ENCODE measurements at places on chromosomes 2 and 18.

DNA sequence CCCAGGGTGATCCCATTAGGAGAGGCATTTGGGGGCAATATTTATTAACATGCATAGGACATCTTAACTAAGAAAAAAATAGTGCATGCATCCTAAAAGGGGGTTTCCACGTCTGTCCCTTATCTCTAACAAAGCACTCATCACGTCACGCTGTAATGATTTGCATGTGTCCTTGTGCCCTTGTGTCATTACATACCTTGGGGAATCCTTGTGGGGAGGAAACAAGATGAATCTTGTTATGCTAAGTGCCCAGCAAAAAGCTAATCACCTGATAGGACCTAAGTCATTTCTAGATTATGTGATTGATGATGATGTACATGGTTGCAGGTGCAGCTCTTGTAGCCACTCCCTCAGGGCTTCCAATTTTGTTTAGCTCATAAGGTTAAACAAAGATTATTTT is 250.9 kb downstream of the FBXO15 start:
- no peak for DNase-seq

DNA sequence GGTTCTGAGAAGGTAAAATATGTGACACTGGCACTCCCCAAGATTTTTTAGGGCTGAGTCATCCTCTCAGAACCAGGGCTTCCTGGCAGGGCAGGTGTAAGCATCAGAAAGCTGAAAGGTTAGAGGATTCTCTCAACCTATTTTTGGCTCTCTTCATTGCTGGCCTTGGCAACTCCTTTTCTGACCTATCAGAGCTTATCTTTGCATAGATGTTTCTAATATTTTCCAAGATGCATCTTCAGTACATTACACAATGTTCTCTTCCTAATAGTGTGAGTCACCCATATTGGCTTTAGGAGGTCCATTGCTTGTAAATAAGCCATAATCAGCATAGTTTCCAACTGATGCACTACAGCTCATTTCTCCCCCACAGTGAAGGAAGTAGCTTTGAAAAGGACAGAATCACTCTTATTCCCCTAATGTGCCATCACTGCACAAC is 2008.4 kb upstream of the PIK3C3 start:
- DNase-seq = no peak

- no peak for DNase-seq
Observed at GRCh38 chr2:73262108-73262651, 22.1 kb downstream of the FBXO41 start.

GRCh38 chr2:136111711-136112110 is 6.2 kb downstream of the CXCR4 start:
- DNase-seq = no peak

DNA sequence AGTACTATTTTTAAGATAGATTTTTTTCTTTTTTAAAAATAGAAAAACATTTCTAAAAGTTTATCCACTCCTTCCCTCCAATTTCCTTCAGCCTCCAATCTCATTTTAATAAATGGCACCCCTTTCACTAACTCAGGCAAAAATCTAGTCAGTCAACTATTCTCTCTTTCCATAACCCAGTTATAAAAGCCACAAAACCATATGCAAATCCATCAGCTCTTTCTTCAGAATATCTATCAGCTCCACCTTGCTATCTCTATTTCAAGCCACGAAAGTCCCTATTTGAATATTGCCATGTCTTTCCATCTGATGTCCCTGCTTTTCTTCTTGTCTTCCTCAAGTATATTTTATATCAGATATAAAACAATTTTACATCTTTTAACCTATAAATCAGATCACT is 397.1 kb downstream of the ERBB4 start:
- DNase-seq = no peak

DNA sequence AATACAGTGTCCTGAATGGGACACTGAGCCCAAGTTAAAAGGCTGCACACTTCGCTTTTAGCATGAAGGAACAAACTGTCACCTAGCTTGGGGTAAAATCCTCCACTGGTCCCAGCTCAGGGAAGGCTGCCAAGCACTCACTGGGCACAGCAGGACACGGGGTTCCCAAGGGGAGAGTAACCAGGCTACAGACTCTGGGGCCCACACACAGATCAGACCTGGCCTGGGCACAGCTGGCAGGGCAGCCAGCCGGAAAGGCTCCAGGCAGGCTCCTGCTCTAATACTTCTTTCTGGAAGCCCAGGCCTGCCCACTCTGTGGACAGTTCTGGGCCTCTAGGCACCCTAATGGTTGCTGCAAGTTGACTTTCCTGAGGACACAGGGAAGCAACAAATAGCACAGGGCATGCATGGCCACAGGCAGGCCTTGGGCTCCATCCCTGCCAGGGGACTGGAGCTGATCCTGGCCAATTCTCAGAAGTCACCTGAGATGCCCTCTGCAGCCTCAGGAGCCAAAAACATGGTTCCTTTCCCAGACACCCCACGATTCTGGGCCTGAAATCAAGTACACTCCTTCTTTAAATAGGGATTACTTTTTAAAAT is 18.7 kb upstream of the SULT1C3 start:
- no peak for DNase-seq

DNA sequence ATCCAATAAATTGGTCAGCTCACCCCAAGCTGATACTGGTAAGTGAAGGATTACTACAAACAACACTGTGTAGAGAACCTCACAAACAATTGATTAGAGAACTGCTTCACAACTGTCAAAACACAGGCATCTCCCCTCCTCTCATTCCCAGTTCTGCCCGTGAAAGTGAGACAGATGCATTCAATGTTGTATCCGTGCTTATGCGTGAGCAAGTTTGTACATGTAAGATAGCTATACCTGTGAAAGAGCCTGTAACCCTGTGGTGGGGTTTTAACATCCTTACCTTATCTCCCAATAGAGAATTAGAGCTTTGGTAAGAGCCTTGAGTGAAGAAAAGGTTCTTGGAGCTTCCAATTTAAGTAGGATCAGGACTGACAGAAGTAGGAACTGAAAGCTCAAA is 9.1 kb downstream of the MARCHF4 start:
- DNase-seq = no peak

GRCh38 chr18:64710105-64710861 is 561.4 kb upstream of the LINC00305 start:
- DNase-seq = no peak

- no peak for DNase-seq
Observed at GRCh38 chr2:240745456-240745855, 53.8 kb downstream of the AQP12A start.

DNA sequence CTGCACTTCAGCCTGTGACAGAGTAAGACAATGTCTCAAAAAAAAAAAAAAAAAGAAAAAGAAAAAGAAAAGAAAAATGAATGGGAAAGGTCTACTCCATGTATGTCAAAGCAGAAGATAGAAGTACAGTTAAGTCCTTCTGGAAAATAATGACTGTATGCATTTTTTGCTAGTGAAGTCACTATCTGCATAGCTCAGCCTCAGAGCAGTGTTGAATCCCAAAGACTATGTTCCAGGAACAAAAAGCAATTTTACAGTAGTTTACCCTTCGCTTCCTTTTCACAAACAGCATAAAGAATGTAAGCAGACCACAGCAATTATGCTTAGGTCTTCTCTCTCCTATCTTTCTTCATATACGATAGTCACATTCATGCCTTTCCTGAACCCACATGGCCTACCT is 497.4 kb downstream of the CMPK2 start:
- DNase-seq = no peak

DNA sequence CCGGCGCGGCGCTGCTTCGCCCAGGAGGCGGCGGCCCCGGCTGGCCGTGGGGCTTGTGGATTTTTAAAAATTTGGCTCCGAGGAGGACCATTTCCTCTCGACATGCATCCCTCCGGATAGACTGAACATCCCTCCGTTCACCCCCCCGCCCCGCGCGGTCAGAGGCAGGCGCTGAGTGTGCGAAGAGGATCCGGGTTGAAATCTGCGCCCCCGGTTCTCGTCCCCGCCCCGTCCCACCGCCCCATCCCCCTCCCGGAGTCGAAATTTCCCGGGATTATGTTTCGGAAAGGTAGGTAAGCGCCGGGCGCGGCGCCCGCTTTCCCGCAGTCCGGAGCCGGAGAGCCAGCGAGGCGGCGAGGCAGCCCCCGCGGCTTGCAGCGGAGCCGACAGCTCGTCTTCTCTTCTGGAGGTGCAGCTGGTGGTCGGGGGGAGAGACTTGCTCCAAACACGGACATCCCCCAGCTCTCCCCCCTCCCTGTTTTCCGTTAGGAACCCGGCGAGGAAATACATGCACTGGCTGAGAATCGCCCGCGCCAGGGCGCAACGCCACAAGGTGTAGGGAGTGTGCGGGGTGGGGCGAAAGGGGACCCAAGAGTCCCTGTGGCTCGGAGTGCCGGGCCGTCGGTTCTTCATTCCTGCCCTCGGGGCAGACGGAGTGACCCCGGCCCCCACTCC is at the start of gene PRKCE:
PRKCE (plus strand) TSS at position 261 of the 675 bp plus-strand sequence.
- DNase-seq = peak; percentile 53

- no peak for DNase-seq
Observed at GRCh38 chr18:63488160-63488559, 11.4 kb downstream of the SERPINB5 start.

DNA sequence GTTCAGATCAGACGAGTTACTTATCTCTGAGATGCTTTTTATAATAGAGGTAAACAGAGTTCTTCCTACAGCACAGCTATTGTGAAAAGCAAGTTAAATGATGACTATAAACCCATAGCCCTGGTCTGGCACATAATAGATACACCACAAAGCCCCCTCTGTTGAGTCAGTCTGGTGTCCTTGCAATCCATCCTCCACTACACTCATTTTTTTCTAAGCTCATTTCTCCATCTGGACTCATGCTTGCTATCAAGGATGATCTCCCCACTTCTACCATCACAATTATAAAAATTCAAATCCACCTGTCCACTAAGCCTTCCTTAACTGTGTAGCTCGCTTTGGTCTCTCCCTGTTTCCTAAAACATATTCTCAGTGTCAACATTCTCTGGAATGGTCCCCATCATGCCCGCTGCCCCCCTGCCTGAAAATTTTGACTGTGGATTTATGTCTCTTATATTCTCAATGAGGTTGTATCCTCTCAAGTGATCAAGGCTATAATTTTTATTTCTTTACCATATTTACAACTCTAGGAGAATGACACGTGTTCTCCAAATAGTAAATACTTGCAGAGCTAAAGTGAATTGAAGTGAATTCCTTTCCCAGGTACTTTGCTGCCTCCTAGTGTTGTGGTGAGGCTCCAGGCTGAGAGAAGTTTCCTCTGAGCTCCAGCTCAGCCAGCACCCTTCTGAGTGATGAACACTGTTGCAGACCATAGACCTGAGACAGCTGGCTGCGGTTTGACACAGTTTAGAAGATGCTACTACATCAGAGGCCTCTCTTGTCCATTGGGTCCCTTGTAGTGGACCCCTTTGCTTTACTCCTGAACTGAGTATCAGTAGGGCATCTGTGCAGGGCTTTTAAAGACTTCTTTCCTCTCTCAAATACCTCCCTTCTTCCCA is 108.7 kb downstream of the DPP10 start:
- peak; percentile 65 for DNase-seq

- no peak for DNase-seq
Observed at GRCh38 chr18:12068950-12069320, 24.7 kb upstream of the ANKRD62 start.

DNA sequence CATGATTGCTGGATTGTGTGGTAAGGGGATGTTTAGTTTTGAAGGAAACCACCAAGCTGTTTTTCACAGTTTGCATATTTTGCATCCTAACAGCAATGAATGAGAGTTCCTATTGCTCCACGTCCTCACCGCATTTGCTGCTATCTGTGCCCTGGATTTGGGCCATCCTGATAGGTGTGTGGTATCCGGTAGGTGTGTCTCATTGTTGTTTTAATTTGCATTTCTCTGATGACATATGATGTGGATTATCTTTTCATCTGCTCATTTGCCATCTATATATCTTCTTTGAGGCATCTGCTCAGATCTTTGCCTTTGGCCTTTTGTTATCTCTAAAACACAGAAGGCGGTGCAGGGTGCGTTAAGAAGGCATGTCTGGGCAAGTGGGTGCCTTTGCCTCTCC is 73.3 kb downstream of the LONRF2 start:
- no peak for DNase-seq

Measured in tibial nerve (tissue), 4 donors.